ENCODE measurements at places on chromosomes 1 and 21.

DNA sequence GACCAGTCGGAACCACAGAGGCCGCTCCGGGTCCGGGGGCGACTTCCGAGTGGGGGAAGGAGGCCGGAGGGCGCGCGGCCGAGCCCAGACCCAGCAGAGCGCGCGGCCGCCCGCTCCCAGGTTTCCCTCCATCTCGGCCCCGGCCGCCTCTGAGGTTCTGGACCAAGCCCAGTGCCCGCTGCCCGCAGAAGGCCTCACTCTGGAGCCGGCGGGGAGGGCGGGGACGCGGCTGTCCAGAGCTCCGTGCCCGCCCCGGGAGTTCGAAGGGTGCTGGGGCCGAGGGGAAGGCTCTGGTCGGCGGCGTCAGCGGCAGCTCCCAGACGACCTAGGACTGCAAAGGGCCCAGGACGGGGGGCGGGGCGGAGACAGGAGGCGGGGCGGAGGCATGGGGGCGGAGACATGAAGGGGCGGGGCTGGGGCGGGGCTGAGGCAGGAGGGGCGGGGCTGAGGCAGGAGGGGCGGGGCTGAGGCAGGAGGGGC lies 48.0 kb upstream of the SLC19A1 start:
- peak; percentile 67 for DNase-seq

DNA sequence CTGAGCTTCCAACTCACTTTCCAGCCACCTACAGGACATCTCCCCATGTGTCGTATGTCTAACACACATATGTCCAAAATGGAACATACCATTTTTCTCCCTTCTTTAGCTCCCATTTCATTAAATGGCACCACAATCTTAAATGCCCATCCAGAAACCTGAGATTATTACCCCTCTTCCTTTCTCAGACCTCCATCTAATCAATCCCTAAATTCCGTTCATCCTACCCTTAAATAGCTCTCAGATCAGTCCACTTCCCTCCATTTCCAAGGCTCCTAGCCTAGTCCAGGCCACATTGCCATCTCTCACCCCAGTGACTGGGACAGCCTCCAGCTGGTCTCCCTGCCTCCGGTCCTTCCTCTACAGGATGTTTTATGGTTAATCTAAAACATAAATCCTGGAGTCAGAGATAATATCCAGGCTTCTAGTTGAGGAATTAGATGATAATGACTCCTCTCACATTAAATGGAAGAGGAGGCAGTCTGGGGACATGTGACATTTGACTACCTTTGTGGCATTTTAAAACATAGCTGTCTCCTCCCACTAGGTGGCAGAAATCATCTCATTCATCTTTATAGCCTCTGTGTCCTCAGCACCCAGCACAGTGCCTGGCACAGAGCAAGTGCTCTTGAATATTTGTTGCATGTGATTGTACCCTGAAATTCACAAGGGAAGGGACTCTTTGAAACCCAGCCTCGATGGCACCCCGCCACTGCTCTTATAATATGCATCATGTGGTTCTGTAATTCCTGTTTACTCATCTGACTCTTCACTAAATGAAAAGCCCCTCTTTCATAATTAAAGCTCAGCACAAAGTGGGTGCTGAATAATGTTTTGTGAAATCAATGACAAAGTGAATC lies 102.3 kb downstream of the TMEM53 start:
- DNase-seq = peak; percentile 50

GRCh38 chr1:240602189-240602588 lies 9.8 kb downstream of the GREM2 start:
- DNase-seq = no peak

GRCh38 chr1:33875862-33876261 lies 12.0 kb downstream of the HMGB4 start:
- no peak for DNase-seq

- no peak for DNase-seq
Observed at GRCh38 chr1:7783178-7783711, 846 bp upstream of the PER3 start.

DNA sequence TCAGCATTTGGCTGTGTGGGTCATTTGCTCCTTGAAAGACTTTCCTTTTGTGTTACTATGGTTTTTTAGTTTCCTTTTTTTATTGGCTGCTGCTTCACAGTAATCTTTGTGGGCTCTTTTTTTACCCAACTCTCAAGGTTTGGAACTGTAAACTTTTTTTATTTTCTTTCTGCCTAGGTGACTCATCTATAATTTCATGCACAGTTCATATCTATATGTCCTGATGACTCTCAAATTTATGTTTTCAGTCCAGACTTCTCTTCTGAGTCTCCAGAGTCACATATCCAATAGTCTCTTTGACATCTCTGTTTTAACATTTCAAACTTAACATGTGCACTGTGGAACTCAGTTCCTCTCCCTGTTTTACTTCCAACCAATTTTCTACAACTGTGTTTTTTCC lies 83.4 kb downstream of the ATF6 start:
- no peak for DNase-seq

GRCh38 chr1:159056069-159056698 lies 20.4 kb downstream of the AIM2 start:
- no peak for DNase-seq

All from CD4-positive, alpha-beta T cell treated with Interleukin-10 for 1 hour (primary cell).